ENCODE measurements at places on chromosomes 7 and 10.

DNA sequence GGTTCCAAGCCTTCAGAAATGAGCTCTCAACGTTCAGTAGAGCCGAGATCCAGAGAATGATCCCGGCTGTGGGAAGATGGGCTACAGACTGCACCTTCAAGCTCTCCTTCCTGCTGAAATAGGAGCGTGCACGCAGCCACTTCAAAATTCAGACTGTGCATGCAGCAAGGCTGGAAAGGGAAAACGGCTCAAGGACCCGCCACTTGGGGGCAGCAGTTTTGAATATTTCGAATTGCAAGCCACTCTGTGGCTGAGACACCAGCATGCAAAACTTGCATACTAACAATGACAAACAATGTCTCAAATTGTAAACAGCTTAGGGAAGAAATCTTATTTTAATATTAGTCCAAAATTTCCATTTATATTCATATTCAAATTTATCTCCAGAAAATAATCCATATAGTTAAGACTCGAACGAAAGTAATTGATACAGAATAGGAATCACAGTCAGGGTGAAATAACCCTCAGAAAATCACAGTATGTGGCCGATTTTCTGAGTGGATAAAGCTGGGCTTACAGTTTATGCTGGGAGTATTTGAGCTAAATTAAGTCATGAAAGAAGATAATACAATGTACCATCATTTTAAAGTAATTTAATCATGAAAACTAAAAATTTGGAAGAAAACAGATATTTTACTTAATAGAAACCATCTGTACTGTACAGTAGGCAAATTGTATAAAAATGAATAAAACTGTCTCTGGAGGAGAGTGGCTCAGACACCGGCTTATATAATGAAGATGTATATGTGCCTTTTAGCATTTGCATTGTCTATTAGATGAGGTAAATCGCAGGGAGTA lies 137.9 kb upstream of the MKI67 start:
- DNase-seq, result no peak

DNA sequence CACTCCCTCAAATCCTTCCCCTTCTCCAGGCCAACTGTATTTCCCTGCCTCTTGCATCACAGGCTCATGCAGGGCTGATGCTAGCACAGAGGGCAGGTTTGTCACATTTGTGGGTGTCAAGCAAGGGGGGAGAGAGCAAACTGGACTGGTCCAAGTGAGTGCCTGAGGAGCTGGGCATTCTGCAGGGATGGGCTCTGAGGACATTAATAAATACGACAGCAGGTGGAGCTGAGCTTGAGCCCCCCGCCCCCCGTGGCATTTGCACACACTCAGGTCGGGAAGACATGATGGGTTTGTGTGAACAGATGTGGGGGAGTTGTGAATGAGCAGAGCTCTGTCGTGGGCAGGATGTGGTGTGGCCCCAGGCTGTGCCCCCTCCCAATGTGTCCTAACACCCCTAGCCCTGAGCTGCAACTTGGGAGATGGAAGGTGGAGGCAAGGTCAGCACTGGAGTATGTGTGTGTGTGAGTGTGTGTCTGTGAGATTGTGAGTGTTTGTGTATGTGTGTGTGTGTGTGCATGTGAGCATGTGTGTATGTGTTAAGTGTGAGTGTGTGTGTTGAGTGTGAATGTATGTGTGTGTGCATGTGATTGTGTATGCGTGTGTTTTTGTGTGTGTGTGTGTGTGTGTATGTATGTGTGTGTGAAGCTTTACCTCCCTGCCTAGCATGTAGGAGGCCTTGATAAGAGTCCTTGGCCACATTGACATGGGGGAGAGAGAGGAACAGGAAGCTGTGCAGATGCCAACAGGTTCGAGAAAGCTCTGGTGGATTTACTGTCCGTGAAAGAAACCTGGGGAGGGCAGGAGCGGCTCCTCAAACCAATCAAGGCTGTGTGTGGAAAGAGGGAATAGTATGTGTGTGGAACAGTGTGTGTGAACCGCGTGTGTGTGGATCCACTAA lies 9.1 kb downstream of the RASSF4 start:
- no peak for DNase-seq

DNA sequence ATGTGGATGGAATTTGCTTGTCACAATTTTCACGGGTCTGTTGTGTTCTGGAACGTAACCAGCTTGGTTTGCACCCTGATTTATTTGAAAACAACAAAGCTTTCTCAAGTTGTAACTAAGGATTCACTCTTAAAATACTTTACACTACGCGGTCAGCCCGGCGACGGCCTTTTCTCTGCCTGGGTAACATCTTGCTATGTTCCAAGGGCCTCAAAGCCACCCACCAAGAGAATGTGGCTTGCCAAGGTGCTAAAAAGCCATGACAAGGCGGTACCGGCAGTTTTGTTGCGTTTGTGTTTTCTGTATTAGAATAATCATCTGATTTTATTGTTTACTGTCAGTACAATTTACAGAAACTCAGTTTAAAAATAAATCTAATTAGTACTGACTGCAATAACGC lies 220.9 kb downstream of the SFMBT2 start:
- DNase-seq, result no peak

DNA sequence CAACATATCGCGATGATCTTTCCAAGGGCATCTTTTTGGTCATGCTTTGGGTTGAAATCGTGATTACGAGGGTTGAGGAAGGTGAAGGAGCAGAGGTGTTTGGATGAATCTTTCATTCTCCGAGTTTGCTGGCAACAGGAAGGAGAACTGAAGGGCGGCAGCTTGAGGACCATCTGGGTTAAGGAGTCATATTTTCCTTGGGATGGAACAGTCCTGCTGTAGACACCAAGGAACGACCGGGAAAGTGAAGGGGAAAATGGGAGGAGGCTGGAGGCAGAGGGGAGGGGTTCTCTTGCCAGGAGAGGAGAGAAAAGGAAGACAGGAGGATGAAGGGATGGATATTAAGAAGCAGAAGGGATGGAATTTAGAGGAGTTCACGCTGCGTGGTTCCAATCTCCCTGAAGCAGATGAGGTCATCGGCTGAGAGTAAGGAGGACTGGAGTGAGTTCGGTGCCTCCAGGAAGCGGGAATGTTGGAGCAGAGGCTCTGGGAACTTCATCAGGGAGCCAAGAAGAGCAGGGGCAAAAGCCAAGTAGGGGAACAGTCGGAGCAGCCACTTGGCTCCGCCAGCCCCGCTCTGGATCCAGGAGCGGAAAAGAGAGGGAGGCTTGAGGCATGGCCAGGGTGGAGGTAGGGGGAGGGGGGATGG lies 116.6 kb upstream of the GALNT17 start:
- DNase-seq, result no peak

GRCh38 chr10:109405338-109405737 lies 518.0 kb downstream of the XPNPEP1 start:
- no peak for DNase-seq

- DNase-seq, result no peak
Observed at GRCh38 chr10:126042906-126043305, 146.5 kb downstream of the FANK1 start.

GRCh38 chr7:42471573-42472174 lies 234.7 kb upstream of the GLI3 start:
- no peak for DNase-seq

- DNase-seq, result no peak
Observed at GRCh38 chr7:157401567-157402387, 65.0 kb downstream of the DNAJB6 start.

GRCh38 chr7:127337581-127337980 lies 54.9 kb downstream of the ZNF800 start:
- no peak for DNase-seq

DNA sequence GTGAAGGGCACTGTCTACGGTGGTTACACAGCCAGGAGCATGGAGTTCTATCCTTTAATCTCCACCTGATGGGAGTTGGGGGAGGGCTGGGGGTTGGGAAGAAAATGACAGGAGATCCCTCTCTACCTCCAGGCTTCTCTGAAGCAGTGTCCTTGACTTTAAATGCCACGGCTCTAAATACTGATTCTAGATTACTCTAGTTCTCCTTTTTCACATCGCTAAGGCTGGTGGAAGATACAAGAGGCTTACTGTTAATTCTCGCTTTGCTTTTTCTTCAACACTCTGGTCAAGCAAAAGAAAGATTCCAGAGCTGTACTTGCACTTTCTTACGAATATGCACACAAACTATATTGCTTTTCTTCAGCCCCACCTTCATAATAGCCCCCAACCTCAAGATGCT lies 30.5 kb downstream of the ARL3 start:
- no peak for DNase-seq

DNA sequence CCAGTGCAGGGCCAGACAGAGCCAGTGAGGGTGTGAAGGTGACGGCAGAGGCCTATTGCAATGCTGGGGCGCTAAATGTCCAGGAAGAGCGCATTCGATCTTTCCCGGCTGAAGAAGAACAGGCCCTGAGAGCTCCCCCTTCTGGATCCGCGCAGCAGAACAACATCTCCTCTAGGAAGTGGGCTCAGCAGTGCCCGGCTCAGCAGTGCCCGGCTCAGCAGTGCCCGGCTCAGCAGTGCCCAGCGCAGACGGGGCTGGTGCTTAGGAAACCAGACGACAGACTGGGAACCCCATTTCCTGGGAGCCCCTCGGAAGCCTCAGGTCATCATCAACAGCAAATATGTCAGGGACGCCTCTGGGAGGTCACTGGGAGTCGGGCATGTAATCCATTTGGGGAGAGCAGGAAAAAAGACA lies 4.7 kb upstream of the NOS3 start:
- no peak for DNase-seq

DNA sequence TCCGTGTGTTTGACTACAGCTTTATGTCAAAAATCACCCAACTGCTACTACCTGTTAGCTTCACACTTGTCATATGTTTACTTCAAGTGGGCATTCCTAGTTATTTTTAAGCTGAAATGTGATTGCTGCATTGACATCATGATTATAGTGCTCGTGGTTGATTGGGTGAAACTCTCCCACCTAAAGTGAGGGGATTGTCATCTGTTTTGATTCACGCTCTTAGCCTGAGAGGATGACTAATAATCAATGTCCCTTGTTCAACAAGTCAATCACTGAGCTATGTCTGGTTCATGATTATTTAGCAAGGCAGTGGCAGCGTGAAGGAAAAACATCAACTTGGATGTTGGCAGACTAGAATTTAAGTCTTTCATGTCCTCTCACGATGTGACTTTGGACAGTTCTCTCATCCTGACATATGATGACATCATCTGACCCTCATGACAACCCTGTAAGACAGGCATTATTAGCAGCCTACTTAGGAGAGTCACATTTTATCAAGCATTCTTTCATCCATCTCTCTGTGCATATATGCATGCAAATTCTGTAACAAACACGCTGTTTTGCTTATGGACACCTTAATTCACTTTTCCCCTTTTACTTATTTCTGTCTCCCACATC lies 352.6 kb upstream of the ZMIZ1 start:
- no peak for DNase-seq

DNA sequence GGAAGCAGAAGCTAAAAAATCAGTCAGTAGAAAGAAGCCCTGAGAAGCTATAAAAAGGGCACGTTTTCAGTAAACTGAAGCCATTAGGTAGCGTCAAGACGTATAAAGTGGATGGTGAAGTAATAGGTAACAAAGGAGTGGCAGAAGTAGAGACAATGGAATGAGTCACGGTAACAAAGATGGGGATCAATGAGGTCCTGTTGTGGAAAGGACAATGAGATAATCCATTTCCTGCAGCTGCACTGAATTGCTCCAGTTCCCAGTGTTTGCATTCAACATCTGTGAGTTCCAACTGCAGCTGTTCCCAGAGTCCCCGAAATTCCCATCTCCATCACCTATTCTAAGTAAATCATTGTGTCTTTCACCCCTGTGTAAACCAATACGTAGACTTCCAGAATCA lies 4.8 kb upstream of the HYCC1 start:
- no peak for DNase-seq

DNA sequence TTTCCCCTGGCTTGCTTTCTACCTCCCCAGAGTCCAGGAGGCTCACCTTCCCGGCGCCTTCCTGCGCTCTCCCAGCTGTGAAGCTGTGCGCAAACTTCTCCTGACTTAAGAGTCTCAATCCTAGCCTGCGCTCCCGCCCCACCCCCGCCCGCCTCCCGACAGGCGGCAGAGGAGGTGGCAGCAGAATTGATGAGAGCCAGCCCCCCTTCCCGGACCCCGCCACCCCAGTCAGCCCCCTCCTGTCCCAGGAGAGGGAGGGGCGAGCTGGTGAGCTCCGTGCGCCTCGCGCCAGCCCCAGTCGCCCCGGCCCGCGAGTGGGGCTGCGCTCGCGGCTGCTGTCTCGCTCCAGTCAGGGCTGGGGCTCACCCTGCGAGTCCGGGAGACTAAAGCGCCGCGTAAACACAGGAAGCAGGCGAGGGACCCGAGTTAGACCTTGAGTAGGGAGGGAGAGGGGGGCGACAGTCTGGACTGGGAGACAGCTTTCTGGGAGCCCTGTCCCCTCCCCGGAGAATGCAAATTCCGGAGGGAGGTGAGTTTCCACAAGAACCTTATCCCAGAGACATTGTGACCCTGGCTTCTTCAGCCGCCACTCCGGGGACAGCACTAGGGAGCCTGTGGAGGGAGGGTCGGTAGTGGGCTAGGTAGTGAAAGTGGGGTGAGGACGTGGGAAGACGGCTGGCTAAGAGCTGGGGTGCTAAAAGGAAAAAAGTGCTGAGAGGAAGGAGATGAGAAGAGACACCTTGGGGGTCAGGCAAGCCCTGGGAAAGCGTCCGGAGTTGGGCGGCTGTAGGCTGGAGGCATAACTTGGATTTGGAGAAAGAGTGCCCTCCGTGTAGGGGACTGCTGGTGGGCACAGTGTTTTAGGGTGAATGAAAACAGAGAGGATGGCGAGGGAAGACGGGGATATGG lies at the start of gene CALCR:
TSS of gene CALCR (minus strand) at position 79 of the 909 bp plus-strand sequence. CDS start 87,743 bp downstream, outside the sequence.
- DNase-seq, result no peak

DNA sequence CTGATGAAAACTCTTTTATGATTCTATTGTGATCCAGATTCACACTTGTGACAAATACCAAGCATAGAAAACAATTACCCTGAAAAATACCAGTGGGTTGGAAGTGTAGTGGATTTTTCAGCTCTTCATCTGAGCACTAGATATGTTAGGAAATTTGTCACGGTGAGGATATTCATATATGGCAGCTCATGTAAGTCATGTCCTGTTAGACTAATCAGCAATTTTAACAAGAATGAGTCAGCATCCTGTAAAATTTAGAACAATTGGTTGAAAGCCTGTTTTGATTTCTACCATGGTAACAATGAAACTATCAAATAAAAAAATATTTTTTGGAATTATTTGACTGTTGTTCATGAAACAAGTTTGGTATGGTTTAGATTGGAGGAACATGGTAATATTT lies 334.3 kb downstream of the CACNA2D1 start:
- no peak for DNase-seq

GRCh38 chr10:69960606-69960987 lies 92.0 kb upstream of the MACROH2A2 start:
- DNase-seq, result no peak

DNA sequence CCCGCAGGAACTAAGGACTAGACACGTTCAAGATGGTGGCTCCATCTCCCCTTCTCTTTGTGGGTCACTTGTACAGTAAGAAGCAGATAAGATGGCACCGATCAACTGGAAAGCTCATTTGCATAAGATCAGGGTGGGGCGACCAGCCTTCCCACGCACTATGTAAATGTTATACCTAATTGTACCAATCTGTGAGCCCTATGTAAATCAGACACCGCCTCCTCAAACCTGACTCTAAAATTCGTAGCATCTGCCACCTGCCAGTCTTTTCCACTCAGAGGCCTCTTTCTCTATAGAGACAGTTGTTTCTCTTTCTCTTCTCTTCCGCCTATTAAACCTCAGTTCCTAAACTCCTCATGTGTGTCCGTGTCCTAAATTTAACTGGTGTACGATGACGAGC lies 324.5 kb downstream of the PHF14 start:
- DNase-seq, result no peak

Data from stimulated activated CD8-positive, alpha-beta memory T cell treated with anti-CD3 and anti-CD28 coated beads, Interleukin-4, amount 100 ng/mL, for 1 hour (primary cell).